T-helper 17 cell (primary cell): ENCODE measurements at places on chromosomes 1 and 21.
A peak's percentile ranks its signal among the peaks of the same experiment; 100 is the strongest.

DNA sequence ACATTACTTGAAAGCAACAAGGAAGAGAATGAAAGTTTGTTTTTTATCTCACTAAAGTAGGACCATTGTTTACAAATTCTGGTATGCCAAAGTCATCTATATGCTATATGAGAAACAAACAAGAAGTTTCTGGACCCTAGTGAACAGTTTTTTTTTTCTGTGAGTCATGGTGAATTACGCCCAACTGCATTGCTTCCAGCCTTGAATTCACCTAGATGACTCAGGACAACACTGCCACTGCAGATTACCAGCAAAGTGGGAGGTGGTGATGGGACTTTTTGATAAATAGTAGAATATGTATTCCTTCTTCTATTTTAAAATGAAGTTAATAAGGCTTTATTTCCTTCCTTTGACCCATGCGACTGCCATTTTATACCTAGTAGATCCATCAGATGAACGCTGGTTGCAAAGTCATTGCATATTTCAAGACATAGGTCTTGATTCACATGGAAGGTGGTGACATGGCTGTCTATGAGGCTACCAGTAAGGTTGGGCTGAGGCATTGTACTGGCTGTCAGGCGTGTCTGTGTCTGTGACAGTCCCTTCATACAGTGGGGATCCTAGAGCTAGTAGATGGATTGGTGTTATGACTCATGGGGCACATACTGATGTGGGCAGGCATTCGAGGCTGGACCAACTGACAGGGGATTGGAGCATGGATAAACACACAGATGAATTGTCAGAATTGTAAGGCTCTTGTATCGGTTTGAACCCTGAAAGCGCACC, 49.1 kb upstream of the APOBEC4 start:
- no peak for DNase-seq

- no peak for DNase-seq
Observed at GRCh38 chr1:207977876-207978275, 67.0 kb upstream of the CD34 start.

DNA sequence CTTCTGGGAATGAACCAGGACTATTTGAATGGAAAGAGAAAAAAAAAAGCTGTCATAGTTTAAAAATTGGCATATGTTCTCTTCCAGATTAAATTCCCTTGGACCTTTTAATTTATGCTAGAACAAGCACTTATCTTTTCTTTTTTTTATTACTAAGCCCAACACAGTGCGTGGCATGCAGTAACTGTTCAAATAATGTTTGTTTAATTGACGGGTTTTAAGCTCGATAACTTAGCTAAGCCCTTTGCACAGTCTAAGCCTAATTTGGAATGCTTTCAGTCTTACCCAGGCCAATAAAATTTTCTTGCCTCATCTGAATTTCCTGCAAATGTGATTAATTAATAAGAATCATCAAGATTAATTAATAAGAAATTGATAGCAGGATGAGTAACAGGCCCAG, 39.3 kb upstream of the EDEM3 start:
- DNase-seq: no peak

DNA sequence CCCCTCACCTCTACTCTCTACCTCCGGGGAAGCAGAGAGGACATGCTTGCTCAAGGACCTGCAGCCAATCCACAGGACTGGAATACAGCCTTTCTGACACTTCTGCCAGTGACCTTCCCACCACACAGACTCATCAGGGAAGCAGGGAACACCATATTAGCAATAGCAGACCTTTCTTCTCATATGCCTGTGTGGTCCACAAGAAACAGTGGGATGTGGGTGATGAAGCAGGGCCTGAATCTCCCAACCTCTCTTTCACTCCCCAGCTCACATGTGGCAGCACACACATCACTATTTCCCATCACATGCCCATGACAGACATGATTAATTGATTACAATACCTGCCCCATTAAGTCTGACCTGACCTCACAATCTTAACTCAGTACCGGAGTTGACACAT, 695.1 kb downstream of the MATN1 start:
- no peak for DNase-seq

DNA sequence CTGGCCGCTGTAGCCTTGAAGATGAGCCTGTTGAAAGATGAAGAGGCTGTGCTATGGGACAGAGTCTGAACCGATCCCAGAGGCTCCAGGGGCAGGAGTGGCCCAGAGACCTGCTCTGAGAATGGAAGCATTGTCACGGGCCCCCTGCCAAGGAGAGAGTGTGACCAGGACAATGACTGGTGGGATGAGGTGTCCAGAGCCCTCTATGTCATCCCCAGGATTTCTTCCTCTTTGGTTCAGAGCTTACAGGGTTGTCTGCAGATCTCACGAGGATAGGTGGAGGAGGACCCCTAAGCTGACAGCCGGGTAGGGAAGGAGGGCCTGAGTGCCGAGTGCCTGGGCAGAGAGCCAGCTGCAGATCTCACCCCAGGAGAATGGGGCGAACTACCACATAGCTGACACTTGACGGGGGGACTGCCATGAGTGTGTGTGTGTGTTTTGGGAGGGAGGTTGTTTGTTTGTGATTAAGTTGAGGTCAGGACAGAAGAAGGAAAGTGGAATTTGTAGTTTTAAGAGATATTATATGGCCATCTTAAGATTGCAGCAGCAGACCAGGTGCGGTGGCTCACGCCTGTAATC, 25.4 kb downstream of the PIK3CD start:
- DNase-seq: no peak

DNA sequence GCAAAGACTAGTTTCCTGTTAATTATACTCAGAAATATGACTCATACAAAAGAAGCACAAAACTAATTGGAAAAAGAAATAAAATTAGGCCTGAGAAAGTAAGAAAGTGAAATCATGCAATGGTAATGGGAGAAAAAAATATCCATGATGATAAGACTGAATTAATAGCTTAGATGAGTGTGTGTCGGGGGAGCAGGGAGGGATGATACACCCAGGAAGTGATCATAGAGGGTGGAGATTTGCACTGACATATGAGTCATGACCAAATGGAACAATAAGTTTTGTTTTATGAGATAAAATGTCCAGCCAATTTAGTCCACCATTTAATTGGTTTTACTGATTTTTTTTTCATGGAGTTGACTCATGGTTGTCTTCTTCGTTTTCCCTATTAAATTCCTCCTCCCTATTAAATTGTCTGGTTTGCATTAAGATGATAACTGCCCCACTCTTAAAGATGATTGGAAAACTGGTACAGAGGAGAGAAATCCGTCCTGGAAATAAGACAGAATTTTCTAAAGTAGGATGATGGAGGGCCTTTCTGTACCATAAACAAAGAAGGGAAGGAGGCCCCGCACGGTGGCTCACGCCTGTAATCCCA, 111.7 kb upstream of the KCNJ6 start:
- no peak for DNase-seq

DNA sequence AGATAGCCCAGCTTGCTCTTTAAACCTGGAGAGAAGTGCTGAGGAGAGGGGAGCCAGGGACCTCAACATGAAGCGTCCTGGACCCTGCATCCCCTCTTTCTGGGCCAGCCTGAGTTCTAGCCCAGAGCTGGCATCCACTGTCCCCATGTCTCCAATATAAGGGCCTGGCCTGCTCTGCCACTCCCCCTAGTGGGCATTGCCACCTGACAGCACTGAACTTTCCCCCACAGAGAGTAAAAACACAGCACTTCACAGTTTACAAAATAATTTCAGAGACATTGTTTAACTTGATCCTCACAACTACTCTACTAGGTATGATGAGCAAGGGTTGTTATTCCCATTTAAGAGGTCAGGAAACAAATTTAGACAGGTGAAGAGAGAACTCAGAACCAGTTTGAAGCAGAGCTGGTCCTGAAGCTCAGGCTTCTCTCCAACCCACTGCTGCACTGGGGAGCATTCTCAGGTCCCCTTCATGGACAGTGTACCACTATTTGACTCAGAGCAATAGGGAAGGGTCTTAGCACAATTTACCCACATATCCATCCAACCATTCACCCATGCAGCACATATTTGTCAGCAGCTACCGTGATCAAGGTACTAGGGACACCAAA, 151.2 kb downstream of the DMRTA2 start:
- no peak for DNase-seq

DNA sequence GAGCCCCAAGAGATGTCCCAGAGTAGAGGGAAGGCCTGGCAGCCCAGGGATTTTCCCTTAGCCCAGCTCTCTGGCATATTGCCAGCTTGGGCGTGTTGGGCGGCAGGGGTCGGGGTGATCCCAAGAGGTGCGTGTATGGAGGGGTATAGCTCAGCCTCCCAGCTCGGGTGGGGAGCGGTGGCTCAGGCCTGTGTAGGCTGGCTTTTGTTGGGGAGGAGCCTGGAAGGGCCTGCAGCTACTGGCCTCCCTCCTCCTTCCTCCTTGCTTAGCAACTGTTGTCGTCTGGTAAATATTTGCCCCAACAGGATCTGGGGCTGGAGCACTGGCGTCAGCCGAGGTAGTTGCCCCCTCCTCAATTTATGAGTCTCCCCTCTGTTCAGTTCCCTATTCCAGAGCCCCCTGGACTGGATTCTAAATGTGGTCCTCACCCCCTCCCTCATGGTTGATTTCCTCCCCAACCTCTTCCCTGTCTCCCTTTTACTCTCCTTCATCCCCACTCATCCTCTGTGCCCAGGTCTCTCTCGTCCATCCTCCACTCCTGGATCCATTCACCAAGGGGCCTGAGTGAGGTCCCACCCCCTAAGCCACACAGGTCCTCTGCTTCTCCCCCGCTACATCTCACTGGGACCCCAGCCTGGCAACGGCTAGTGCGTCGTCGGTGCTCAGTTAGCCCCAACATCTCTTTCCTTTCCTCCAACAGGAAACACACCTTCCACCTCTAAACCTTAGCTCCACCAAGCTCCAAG, 10.3 kb upstream of the LMNA start:
- peak; percentile 61 for DNase-seq

- no peak for DNase-seq
Observed at GRCh38 chr1:243645281-243645680, 204.8 kb downstream of the AKT3 start.

DNA sequence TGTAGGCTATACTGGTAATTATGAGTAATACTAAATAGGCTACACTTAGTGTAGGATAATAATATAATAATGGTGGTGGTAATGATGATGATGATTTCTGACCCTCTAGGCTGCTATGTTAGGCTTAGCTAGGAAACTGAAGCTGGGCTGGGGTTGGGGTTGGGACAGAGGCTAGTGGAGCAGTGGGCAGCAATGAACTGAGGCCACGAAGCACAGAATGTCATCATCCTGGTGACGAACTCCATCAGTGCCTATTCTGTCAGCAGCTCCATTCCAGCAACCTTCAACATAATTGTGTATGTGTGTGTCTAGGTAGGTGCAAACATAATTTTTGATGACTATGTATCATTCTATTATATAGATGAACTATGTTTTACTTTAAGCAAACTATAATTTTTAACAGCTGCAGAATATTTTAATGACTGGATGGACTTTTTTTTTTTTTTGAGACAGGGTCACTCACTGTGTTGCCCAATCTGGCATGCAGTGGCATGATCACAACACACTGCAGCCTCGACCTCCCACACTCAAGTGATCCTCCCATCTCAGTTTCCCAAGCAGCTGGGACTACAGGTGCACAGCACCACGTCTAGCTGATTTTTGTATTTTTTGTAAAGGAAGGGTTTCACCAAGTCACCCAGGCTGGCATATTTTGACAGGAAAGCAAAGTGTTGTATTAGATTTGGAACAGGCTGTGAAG, 12.9 kb upstream of the CLIC4 start:
- no peak for DNase-seq

GRCh38 chr1:10060311-10061100, 27.7 kb downstream of the UBE4B start:
- DNase-seq: no peak

DNA sequence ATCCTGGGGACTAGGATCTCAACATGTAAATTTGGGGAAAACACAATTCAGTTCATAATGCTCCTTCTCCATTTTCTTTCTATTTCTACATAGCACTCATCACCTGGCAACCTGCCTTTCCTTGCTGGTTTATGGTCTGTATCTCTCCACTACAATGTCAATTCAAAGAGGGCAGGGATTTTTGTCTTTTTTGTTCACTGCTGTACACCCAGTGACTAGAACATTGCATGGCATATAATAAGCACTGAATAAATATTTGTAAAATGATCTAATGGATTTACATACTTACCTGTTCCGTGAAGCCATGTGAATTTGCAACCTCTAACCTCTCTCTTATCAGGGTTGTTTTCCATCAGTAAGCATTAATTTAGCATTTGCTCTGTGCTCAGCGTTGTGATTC, 27.4 kb upstream of the TBX15 start:
- no peak for DNase-seq

DNA sequence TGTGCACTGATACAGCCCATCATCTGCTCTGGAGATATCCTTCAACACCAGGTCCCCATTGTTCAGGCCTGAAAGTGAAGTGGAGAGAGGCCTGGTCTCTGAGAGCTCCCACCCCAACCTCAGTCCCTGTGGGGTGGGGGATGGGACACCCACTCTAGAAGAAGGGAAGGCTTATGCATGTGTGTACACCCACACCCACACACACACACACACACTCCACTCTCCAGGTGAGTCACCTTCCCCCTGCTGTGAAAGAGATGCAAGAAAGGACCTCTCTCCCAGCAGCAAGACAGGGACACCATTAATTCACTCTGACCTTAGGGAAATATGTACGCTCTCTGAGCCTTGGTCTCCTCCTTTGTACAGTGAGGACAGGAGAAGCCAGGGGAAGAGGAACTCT, 5.9 kb downstream of the VSIG8 start:
- DNase-seq: no peak

DNA sequence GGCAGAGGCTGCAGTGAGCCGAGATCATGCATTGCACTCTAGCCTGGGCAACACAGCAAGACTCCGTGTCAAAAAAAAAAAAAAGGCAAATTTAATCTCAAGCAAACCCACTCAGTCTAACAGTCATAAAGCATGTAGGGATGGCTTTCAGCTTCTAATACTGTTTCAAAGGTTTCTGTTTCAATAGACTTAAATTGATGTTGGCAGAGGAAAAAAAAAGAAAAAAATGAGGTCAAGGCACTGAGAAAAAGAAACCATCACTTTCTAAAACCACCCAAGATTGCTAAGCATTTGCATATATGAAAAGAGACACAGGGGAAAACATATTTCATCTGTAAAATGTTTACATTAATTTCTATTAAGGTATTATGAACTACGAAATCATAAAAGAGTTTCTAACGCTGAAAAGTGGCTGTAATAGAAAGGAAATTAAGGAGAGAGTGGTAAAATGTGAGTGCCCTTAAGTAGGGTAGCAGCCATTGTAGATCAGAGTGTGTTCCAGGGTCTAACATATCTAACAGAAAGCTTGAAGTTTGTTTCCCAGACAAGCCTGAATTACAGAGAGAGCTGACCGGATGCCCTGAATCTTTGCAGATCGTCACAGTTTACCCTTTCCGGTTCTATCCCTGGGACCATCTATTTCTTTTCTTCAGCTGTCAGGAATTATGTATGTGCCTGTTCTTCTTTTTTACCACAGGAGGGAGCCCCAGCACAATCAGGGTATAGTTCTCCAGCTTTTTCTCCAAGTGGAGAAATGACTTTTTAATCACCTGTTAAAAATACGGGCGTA, 70.0 kb downstream of the PLD5 start:
- DNase-seq: no peak

GRCh38 chr1:203381151-203381751, 30.3 kb upstream of the FMOD start:
- DNase-seq: no peak
